ENCODE measurements at places on chromosomes 6 and 20.

GRCh38 chr6:127367023-127367375 is 23.6 kb upstream of the ECHDC1 start:
- no peak for DNase-seq

DNA sequence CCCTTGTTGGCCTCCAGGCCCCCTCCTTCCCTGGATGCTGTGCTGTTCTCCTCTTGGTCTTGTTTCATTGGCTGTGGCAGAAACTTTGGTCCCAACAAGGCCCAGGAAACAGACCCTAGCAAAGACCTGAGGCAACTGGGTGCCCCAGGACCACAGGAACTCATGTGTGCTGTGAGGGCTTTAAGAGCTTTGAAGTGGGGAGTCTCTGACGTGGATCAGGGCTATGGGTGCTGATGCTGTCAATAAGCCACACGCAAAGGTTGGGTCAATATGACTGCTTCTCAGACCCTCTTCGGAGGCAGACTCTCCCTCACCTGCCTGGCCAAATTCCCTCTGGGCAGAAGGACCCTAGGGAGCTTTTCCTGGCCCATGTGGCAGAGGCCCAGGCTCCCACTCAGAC is 91.5 kb upstream of the MLN start:
- DNase-seq, result no peak

GRCh38 chr20:38789503-38790199 is 15.8 kb upstream of the PPP1R16B start:
- no peak for DNase-seq

DNA sequence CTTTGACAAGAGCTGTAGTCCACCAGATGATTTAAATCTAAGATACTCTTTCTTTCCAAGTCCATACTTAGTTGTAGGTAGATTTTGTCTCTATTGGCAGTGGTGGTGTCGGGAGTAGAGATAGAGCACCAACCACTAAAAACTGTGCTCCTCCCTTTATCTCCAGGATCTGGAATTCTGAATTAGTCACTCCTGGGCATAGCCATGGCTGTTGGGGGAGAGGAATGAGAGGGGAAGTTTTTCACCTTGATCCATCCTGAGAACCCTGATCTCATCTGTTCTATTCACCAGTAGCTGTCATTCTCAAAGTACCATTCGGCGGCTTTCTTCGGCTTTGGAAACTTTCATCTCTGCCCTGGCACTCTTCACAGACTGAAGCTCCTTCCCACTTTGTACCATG is 35.6 kb upstream of the NKX2-4 start:
- no peak for DNase-seq

GRCh38 chr6:14189074-14189473 is 71.5 kb downstream of the CD83 start:
- DNase-seq, result no peak

GRCh38 chr6:31246051-31246521 is 25.8 kb downstream of the HLA-C start:
- DNase-seq, result peak; percentile 53

DNA sequence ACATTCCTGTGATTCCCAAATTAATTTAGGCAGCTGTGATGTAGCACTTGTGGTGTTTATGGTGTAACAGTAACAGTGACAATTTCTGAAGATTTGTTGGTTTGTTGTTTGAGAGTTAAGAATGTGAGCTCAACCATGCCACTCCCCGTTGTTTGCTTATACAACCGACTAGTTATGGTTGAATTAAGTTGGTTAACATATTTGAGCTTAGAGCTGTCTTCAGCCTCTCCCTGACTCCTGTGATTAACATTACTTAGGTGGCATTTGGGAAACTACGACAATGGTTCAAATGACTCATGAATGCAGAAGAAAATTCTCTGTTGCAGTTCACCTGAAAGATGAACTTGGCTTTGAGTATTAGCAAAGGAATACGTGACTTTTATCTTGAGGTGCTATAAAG is 35.9 kb upstream of the PRL start:
- DNase-seq, result peak; percentile 61

DNA sequence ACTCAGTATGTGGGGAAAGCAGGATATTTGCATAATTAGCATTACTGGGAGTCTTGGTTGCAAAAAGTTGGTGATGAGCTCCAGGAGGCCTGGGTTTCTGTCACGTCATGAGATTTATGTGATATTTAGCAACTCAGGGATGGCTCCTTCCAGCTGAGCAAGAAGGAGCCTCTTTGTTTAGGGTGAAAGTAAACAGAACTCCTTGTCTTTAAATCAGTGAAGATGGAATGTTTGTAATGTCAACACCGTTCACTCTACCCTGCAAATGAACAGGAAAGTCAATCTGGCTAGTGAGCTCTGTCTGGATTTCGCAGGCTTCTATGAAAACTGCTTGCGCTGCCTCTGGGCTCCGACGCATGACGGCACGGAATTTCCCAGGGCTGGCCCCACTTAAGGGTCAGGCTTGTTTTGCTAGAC is 86.9 kb downstream of the PXDC1 start:
- DNase-seq, result no peak

- DNase-seq, result peak; percentile 79
Observed at GRCh38 chr6:143579703-143580102, 68.2 kb upstream of the FUCA2 start.

DNA sequence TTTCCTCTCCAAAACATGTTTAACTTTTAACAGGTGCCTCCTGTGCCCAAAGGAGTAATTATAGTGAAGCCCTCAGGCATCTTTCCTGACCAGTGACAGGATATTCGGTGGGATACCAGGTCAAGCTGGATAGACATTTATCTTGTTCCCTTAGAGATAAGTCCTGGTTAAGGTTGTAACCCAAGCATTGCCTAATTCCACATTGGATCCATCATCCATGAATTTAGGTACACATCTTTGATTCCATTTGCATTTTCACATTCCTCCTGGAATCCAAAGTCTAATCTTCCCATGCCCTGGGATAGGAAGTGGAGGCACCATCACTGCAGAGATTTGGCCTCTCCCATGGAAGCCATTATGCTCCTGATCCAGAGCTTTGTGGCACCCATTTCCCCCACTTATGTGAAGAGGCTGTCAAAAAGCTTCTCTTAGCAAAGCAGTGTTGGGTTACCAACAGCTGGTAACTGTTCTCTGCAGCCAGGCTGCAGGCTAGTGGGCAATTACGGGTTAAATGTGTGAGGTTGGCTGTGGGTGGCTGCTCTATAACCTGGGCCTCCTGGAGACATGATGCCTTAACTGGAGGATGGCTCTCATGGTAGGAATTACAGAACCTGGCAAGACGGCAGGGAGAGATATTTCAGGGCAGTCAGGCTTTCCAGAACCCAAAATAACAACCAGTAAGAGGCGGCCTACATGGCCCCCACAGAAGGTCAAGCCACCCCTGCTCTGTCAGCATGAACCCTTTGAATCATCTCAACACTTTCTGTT is 96.9 kb upstream of the VGLL2 start:
- no peak for DNase-seq

GRCh38 chr6:160051390-160051789 is 70.2 kb upstream of the SLC22A1 start:
- peak; percentile 52 for DNase-seq

DNA sequence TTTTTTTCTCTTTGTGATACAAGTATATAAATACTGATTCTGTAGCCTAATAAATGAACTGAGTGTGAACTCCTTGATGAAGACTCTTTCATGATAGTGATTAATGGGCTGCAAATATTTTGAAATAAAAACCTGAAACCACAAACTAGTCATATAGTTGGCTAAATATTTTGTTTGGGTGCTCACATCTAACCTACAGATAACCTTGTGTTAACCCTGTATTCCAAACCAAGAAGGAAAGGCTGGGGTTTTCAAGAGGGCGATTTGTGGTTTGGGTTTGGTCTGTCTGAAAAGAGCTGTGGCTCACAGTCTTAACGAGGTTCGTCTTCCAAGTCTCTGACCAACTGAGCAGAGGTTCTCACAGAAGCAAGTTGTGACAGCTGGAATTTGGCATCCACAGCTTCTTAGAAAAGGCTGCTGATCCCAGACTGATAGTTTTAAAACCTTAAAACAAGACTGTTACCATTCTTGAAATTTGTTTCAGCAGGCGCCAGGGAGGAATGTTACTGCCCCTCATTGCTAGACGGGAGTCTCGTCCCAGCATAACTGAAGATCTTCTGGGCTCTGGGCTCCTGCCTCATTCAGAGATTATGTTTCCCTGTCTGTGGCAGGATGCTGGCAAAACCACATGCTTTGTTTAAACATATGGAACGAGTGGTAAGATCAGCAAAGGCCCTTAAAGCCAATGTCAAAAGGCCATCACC is 736.4 kb upstream of the MARCKS start:
- DNase-seq, result peak; percentile 98

GRCh38 chr6:37285861-37286311 is 27.9 kb upstream of the TMEM217 start:
- no peak for DNase-seq

DNA sequence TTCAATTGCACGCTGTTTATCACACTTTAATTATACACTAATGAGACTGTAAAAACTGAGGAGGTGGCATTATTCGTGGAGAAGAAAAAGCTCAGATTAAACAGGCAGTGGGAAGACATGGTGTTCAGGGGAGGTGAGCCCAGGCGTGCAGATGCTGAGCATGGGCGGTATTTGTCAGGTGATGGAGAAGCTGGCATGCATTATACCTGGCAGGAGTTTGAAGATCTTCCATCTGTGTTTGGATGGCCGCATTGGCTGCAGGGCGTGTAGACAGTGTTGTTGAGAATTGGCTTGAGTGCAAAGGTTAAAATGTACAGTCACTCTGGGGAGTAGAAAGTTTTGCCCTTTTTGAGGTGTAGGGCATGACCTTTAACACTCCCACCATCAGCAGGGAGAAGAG is 213.8 kb downstream of the ERMARD start:
- DNase-seq, result no peak

- peak; percentile 38 for DNase-seq
Observed at GRCh38 chr20:64203037-64203777, 39.0 kb downstream of the MYT1 start.

DNA sequence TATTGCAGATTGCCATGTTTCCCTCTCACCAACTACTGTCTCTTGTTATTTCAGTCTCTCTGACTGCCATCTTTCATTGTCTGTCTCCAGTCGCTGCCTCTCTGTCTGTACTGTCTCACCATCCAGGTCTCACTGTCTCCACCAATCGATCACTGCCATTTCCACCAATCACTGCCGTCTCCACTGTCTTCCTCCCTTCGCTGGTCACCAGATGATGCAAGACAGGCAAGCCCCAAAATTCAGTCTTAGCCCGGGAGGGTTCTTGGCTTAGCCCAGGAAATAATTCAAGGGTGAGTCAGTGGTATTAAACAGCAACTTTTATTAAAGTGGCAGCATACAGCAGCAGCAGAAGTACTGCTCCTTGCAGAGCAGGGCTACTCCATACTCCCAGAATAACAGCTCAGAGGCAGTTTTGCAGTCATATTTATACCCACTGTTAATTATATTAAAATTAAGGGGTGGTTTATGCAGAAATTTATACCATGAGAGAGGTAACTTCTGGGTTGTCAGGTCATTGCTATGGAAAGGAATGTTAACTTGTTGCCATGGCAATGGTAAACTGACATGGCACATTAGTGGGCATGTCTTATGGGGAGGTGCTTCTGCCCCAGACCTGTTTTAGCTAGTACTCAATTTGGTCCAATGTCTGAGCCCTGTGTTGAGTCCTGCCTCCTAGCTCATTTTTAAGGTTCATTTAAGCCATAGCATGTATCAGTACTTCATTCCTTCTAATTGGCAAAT is 23.0 kb upstream of the ECHDC1 start:
- peak; percentile 93 for DNase-seq

DNA sequence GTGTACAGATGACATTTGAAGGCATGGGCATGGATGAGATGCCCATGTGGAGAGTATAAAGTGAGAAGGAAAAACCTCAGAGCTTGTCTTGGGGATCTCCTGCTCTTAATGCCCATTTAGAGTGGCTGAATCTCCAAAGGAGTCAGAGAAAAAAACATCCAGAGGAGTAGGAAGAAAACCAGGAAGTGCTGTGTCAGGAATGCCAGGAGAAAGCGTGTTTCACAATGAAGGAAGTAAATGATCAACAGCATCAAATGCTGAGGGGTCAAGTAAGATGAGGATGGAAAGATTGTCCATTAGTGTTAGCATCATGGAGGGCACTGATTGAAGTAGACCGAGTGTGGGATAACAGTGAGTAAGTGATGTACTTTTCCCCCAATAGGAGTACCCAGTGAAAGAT is 56.1 kb downstream of the FIG4 start:
- DNase-seq, result no peak

DNA sequence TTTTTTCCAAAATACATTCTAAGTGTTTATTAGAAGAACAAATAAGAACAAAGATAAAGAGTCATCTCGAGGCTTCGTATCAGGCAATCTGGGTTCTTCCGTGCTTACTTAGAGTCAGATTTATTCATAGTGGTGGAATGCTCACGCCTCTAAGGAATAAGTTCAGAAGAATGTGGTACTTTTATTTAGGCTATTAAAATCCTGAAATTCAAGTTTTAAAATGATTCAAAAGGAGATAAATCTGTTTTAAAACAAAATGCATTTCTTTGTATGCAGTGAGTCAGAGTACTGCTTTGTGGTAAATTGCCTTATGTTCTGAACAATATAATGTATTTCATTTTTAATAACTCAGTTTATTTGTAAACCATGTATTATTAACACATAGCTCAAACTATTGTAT is 89.1 kb downstream of the FUT9 start:
- DNase-seq, result no peak

- no peak for DNase-seq
Observed at GRCh38 chr6:129704708-129705107, 5.3 kb downstream of the ARHGAP18 start.

GRCh38 chr6:128238225-128238624 is 282.2 kb downstream of the PTPRK start:
- DNase-seq, result no peak

DNA sequence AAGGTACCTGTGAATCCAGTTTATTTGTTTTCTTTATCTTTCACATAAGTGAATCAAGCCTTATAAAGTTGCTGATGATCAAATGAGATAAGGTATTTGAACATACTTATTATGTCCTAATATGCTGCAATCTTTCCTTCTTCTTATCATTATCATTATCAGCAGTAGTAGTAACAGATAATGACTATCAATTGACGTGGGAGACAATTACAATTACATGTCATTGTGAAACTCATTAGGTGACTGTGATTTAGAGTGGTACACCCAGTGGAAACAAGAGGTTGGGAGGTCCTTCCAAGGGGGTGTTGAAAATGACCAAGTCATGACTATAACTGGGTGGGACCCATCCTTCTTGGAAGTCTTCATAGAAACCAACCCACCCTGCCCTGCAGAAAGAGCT is 2.8 kb downstream of the CLIC5 start:
- DNase-seq, result no peak

DNA sequence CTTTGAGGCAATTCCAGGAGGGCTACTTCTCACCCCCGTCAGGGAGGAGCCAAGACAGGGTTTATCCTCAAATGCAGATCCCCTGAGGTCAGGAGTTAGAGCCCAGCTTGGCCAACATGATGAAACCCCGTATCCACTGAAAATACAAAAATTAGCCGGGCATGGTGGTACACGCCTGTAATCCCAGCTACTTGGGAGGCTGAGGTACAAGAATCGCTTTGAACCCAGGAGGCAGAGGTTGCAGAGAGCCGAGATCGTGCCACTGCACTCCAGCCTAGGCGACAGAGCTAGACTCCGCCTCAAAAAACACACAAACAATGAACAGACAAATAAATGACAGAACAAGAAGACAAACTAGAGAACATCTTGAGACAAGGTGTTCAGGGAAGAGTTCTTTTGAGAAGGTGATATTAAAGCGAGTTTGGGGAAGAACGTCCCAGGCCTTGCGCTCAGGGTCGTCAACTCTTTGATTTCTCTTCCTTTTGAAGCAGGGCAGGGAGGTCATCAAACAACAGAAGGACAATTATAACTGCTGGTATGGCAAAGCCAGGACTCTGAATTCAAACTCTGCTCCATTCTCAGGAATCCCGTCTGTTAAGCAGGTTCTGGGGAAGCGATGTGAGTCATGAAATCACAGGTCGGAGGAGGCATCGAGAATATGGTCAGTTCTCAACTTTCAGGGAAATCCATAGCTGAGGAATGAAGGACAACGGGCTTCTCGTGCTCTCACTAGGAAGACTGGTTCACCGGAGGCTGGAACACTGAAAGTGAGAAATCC is 1.4 kb upstream of the RALY start:
- no peak for DNase-seq
